ENCODE measurements at places on chromosomes 6 and 20.
A peak's percentile ranks its signal among the peaks of the same experiment; 100 is the strongest.

- DNase-seq, result no peak
These were observed 294.4 kb upstream of the PRDM1 start for GRCh38 chr6:105791583-105792318.

GRCh38 chr6:13796781-13797180, 17.6 kb downstream of the MCUR1 start:
- DNase-seq, result no peak

- DNase-seq, result no peak
These were observed 105.5 kb downstream of the NRSN1 start for GRCh38 chr6:24231438-24231977.

DNA sequence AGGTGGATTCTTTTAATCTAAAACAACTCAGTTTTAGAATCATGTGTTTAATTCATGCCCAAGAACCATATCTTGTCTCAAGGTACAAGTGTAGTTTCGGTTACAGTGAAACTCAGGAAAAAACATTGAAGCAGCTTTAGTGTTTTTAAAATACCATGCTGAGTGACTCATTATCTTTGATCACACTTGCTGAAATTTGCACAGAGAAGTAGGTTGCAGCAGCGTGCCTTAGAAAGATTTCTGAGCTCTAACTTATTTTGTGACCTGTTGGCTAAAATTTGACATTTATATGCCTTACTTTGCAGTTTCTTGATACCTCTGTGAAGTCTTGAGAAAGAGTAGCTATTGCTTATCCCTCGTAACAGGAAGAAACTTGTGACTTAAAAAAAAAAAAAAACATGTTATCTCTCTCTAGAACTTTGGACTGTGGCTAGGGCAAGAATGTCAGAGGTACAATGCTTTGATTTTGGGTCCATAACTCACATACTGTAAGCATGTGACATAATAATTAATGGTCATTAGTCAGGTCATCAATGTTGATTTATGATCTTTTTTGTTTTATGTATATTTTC, 34.5 kb upstream of the FUCA2 start:
- DNase-seq, result no peak

DNA sequence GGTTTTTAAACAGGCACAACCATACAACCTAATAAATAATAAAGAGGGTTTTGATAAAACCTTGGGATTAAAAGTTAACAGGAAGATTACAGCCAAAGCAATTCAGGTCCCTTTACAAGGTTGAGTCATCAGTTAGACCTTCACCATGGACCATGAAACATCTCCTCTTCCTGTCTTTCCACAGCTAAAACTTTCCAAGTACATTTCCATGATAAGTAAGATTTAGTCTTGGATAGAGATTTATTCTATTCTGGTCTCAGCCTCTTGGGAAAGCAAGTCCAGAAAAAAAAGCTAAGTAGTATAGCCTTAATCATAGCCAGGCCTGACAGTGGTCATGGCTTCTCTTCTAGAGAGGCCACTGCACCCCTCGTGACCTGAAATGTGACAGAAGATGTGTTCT, 2.9 kb upstream of the PRSS35 start:
- DNase-seq, result no peak

DNA sequence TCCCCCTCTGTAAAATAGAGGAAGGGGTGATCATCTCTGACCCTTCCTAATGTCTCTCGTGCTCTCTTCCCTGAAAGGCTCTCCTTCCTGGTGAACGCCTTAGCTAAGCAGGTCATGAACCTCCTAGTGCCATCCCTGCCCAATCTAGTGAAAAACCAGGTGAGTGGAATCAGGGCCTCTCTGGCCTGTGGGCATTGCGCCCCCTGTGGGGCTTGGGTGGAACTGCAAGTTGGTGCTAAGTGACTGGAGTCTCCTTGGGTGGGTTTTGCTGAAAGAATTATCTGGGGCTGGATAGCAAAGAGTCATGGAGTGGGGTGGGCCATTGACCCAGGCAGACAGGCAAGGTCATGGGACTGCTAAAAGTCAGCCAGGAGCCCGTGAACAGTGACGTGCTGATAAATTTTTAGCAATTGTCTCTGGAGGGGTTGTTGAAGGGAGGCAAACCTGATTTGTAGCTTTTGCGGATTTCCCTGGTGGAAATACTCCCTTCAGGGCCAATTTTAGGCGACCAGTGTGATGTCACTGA, 8.9 kb downstream of the BPIFB1 start:
- peak; percentile 30 for DNase-seq

Data from thymus (tissue), 14 donors.